ENCODE measurements at places on chromosomes 11 and 22. TPM values are rescaled to one million over a fixed set of nuclear protein-coding genes. Genes with fewer than 3 reads are reported as not detected.

The CD151 gene
- 398 TPM for total RNA-seq

The CFAP300 gene
- 9.3 TPM for total RNA-seq

The OR5A1 gene
- total RNA-seq: not detected

The CDON gene
- total RNA-seq: 17.8 TPM

The CTNND1 gene
- total RNA-seq: 68.4 TPM

The SHANK3 gene
- 2.4 TPM for total RNA-seq

The GSTT2B gene
- 1.8 TPM for total RNA-seq

The SYT7 gene
- 2.2 TPM for total RNA-seq

The GATD1 gene
- 15.9 TPM for total RNA-seq

The KCNQ1OT1 gene
- 1.1 TPM for total RNA-seq

The INTS4 gene
- total RNA-seq: 15.6 TPM

The DLG2 gene
- total RNA-seq: 0.93 TPM

The DMC1 gene
- 0.10 TPM for total RNA-seq

The OR5P2 gene
- not detected for total RNA-seq

The PARVG gene
- not detected for total RNA-seq

The MYBPC3 gene
- total RNA-seq: not detected

The EPS8L2 gene
- 15.0 TPM for total RNA-seq

The KCNK4 gene
- total RNA-seq: not detected

The HOATZ gene
- total RNA-seq: not detected

The RIMBP3B gene
- not detected for total RNA-seq

The LAYN gene
- 4.1 TPM for total RNA-seq

The GRM5 gene
- not detected for total RNA-seq

The MS4A15 gene
- not detected for total RNA-seq

All from cardiac ventricle fibroblast (primary cell).